SJCRH30 (cell line): ENCODE measurements at places on chromosomes 12 and 14. TPM values are rescaled to one million over a fixed set of nuclear protein-coding genes. Genes with fewer than 3 reads are reported as not detected.

GRCh38 chr12:27936196-27936595, 36.3 kb downstream of the PTHLH start:
- H3K4me1 ChIP-seq: no peaks in the 10 kb centered on the region
- no peaks in the 10 kb centered on the region for H3K27me3 ChIP-seq
- no peak for DNase-seq
- no peaks in the 10 kb centered on the region for H3K36me3 ChIP-seq
- H3K27ac ChIP-seq: no peak overlapping the region

WIF1 gene
- total RNA-seq: not detected in 2 replicates

GRCh38 chr14:44963775-44964380, 1.9 kb downstream of the TOGARAM1 start:
- peaks cover 6% of the 10 kb centered on the region; the same call in 1 of the 2 replicates for H3K4me1 ChIP-seq
- H3K36me3 ChIP-seq: peaks cover 10% of the 10 kb centered on the region; the same call in 1 of the 2 replicates
- H3K27me3 ChIP-seq: no peaks in the 10 kb centered on the region
- H3K27ac ChIP-seq: no peak overlapping the region

- H3K27me3 ChIP-seq: no peaks in the 10 kb centered on the region
- H3K4me1 ChIP-seq: no peaks in the 10 kb centered on the region
- no peak overlapping the region for H3K4me3 ChIP-seq
- no peak for DNase-seq
- no peaks in the 10 kb centered on the region for H3K36me3 ChIP-seq
Measured at GRCh38 chr14:75379246-75379929, 48.4 kb upstream of the JDP2 start.

DNA sequence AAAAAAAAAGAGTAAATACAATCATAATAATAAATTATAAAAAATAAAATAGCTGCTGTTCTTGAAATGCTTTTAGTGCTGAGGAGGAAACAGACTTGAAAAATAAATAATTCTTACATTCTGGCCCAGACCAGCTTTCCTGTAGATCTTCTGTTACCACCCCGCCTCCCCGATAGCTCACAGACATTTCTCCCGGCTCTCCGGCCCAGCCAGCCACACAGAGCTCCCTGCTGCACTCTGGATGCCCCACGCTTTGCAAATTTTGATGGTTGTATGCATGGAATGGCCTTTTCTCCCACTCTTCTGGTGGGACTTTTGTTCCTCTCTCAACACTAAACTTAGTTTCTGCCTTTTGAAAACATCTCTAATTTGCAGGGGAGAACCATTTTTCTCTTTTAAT, 249.3 kb downstream of the ATP23 start:
- H3K4me3 ChIP-seq: no peak overlapping the region
- no peak for DNase-seq
- H3K27ac ChIP-seq: no peak overlapping the region
- no peaks in the 10 kb centered on the region for H3K4me1 ChIP-seq

DNA sequence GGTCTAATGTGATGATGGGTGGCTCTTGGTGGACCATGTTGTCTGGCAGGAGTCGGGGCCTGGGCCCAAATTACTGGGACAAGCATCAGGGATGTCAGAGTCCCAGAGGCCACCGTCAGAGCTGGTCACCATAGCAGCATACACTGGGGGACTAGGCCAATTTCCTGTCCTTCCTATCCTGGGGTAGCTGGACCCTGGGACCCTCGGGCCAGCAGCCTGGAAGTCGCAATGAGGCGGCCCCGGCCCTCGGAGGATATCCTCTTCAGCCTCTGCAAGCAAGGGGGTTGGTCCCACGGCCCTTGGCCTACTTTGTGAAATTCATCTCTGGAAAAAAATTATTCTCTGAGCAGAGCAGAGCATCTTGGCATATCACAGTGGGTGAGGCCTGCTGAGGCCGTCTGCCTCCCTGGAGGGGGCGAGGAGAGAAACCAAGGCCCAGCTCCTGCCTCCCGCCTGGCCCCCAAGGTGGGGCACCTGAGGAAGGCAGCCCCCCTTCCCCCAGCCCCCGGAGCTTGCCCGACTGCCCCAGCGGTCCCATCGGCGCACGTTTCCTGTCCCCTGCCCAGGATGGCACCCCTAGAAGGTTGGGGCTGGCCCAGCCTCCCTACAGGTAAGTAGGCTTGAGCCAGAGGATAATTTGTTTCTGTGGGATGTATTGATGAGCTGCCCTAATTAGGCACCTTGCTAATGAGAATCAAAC, 135.0 kb upstream of the MYL2 start:
- H3K27me3 ChIP-seq: no peaks in the 10 kb centered on the region
- H3K36me3 ChIP-seq: no peaks in the 10 kb centered on the region
- H3K4me1 ChIP-seq: no peaks in the 10 kb centered on the region
- H3K27ac ChIP-seq: no peak overlapping the region
- DNase-seq: no peak
- H3K4me3 ChIP-seq: no peak overlapping the region

ACRBP gene
- 0.28 TPM in 1 of 2 replicates, not detected in the other for total RNA-seq

DNA sequence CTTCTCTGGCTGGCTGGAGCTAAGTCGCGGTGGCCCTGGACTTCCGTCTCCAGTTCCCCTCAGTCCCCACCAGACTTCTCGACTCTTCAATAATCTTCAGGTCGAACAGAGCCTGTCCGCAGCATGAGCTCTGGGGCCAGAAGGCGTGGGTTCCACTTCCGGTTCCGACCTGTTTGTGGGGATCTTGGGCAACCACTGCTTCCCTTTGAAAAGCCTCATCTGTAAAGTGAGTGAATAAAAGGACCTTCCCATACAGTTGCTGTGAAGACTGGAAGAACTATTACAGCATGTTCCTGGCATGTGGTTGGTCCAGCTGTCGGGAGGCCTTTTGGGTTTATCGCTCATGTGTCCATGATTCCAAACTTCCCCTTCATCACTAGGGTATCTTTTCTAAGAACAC, 19.4 kb downstream of the ADGRD1 start:
- no peaks in the 10 kb centered on the region for H3K36me3 ChIP-seq
- H3K27me3 ChIP-seq: peaks cover 3% of the 10 kb centered on the region; the same call in 1 of the 2 replicates
- no peaks in the 10 kb centered on the region for H3K4me1 ChIP-seq
- no peak overlapping the region for H3K27ac ChIP-seq
- H3K4me3 ChIP-seq: no peak overlapping the region
